Muscle of back (tissue), 13 donors: ENCODE measurements at places on chromosomes 13 and 19. TPM values are rescaled to one million over a fixed set of nuclear protein-coding genes. Genes with fewer than 3 reads are reported as not detected.
A peak's percentile ranks its signal among the peaks of the same experiment; 100 is the strongest.

The CEACAM7 gene
- polyA plus RNA-seq = not detected

The ZNF98 gene
- 1.9 TPM for polyA plus RNA-seq

The SPACA4 gene
- not detected for polyA plus RNA-seq

The SLC1A6 gene
- 4.9 TPM for polyA plus RNA-seq

The GGN gene
- polyA plus RNA-seq = not detected

The GMIP gene
- polyA plus RNA-seq = 2.9 TPM

The ZNF766 gene
- 12.2 TPM for polyA plus RNA-seq

The MRPL4 gene
- polyA plus RNA-seq = 24.5 TPM

DNA sequence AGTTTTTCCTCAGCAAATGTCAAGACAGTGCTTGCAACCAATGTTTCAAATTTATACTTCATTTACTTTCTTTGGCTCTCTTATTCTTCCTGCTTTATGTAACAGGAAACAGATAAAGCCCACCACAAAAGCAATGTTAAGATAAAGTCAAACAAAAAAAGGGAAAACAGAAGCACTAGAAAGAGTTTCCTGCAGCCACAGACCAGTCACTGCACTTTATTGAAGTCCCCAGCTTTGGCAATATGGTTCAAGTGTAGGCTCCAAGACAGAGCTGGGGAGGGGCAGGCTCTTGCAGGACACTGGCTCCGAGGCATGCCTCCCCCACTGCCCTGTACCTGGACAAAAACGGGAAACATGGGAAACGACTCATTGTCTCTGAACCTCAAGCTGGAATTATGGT, 15.3 kb upstream of the CDC16 start:
- no peak for DNase-seq

DNA sequence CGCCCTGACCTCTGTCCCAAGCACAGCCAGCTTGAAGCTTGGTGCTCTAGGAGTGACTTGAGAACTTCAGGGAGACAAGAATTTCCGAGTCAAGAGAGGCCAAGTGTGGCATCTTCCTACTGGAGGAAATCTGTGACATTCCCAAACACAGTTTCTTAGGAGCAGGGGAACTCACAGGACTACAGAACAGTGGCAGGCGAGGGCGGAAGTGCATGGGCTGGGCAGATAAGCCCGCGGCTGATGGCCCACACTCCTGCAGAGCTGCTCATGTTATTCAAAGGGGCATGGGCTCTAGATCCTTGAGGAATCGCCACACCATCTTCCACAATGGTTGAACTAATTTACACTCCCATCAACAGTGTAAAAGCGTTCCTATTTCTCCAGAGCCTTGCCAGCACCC, 168.8 kb downstream of the KATNAL1 start:
- no peak for DNase-seq

DNA sequence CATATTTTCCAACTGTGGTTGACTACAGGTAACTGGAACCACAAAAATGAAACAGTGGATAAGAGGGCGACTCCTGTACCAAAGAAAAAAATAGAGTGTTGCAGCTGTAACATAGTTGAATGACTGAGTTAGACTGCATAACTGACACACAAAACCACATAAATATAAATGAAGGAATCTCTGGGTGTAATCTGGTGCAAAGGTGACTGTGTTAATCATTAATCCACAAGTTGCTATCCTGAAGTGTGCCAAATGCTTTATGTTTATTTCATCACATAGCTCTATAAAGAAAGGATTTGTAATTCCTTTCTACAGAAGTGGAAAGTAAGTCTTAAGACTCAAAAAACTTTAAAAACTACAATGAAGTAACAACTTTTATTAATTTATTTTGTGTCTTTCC, 6.0 kb upstream of the GJB2 start:
- no peak for DNase-seq

- peak; percentile 95 for DNase-seq
Observed at GRCh38 chr19:38851622-38852230, 1.9 kb upstream of the HNRNPL start.

- DNase-seq = no peak
Observed at GRCh38 chr19:8302734-8303133, 5.4 kb downstream of the CD320 start.

DNA sequence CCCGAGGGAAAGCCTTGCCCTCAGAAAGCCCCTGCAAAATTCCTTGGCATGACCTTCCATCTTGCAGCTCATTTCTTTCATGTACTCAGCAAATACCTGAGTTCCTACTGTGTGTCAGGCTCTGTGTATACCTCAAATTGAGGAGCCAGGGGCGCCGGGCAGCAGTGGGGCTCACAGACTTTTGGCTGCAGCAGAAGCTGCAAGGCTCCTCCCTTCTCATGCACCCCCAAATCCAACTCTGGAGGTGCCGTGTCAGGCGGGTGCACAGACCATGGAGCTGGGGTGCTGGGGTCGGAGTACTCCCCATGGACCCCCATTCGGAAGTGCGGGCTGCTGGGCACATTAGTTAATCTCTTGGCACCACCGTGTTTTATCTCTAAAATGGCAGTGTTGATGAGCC, 72.3 kb downstream of the COL4A2 start:
- DNase-seq = no peak

GRCh38 chr19:47637550-47637949, 28.6 kb downstream of the BICRA start:
- no peak for DNase-seq

DNA sequence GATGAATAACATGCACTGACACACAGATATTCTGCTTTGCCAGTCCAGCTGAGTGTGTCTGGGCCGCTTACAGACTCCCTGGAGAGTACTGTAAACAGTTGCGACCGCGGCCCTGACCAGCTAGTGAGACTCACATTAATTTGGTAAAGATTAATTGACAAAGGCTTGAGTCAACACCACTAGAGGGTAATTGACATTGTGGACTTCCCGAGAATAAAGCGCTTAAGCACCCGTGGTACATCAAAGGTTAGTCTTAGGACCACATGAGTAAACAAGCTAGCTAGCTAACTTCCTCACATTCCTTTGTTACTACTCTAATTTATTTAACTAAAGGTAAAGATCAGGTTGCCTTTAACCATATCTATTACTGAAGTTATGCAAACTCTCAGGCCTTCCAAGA, 624.4 kb upstream of the ARGLU1 start:
- no peak for DNase-seq

GRCh38 chr13:34107806-34108205, 289.9 kb downstream of the RFC3 start:
- DNase-seq = no peak

DNA sequence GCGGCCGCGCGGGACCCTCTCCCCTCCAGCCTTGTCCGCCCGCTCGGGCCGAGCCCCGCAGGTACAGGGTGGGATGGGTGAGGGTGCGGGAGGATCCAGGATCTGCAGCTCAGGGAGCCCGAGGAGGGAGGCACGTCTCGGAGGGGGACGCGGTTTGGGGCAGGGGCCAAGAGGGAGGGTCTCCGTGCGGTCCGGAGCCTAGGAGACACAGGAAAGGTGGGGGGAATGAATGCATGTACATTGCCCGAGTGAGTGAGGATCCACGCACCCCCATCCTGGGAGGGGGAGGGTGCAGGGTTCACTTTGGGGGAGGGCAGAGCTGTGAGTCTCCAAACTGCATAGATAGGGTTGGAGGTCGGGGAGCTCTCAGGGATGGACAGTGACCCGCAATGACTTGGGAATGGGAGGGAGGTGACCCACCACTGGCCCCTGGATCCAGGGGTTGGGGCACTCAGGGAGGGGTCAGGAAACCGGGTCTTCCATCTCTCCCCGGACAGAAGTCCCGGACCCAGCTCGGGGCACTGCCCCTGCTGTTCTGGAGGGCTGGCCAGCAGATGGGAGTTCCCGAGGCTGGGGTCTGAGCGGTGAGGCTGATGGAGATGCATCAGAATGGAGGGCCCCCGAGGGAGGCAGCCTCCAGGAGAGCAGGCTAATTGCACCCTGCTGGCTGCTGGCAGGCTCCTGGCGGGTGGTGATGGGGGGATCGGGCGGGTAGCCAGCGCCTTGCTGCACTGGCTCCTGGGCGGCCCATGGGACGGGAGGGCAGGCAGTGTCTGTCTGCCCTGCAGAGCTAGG, 547 bp downstream of the KCNN1 start:
- DNase-seq = no peak

- DNase-seq = no peak
Observed at GRCh38 chr13:38429916-38430315, 80.3 kb downstream of the UFM1 start.

DNA sequence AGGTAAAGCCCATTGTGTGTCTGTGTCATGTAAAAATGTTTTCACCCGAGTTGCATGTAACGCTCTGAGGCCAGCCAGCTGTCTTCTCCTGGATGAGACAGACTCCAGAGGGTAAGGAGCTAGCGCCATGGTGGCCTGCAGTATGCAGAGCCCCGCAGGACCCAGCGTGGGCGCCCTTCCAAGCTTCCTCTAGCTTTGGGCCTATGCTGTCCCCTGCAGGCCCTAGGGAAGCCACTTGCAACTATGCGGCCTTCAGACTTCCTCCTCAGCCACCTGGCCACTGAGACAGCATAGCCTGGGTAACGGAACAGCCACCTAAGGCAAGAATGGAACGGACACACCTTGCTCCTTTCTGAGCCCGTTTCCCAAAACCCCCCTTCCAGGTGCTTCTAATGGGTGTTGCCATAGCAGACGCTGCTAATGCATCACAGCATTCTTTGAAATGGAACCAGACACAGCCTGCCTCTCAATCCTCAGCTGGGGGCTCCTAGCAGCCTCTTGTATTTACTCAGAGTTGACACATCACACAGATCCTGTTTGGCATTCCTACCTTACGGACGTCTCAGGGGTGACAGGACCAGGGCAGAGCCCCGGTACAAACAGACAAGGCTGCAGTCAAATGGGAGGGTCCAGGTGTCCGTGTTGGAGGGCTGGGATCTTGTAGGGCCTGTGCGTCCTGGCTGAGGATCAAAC, 6.2 kb downstream of the FAM32A start:
- DNase-seq = no peak
